ENCODE measurements at places on chromosomes 5 and 9.

DNA sequence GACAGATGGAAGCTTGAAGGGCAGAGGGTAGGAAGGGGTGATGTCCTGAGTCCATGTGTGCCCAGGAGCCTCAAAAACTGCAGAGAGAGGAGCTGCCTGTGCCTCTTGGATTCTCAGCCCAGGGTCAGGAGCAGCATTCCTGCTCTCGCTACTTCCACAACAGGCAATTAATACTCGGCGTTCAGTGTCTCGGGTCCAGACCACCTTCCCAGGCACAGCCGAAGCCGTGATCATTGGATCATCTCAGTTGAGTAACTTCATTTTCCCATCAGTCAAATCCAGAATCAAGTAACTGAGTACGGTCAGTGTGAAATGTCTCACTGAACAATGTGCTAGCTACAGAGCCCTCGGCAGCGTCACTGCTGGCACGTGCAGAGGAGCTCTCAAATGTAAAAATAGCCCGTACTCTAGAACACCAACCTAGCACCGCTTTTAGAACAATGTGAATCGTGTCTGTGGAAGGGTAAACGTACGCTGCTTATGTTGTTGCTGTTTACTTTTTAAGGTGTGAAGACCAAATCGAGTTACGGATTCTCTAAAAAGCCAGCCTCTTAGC is 63.5 kb upstream of the IRX4 start:
- no peak for DNase-seq

GRCh38 chr5:139402561-139403158 is 1.2 kb downstream of the SPATA24 start:
- no peak for DNase-seq

DNA sequence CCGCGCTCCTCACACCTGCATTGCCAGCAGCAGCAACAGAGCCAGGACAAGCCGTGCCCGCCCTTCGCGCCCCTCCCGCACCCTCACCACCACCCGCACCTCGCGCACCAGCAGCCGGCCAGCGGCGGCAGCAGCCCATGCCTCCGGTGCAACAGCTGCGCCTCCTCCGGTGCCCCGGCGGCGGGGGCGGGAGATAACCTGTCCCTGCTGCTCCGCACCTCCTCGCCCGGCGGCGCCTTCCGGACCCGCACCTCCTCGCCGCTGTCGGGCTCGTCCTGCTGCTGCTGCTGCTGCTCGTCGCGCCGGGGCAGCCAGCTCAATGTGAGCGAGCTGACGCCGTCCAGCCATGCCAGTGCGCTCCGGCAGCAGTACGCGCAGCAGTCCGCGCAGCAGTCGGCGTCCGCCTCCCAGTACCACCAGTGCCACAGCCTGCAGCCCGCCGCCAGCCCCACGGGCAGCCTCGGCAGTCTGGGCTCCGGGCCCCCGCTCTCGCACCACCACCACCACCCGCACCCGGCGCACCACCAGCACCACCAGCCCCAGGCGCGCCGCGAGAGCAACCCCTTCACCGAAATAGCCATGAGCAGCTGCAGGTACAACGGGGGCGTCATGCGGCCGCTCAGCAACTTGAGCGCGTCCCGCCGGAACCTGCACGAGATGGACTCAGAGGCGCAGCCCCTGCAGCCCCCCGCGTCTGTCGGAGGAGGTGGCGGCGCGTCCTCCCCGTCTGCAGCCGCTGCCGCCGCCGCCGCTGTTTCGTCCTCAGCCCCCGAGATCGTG is 517 bp downstream of the KCNN2 start:
- no peak for DNase-seq

- DNase-seq: no peak
Measured at GRCh38 chr5:9829621-9830020, 199.5 kb upstream of the TAS2R1 start.

DNA sequence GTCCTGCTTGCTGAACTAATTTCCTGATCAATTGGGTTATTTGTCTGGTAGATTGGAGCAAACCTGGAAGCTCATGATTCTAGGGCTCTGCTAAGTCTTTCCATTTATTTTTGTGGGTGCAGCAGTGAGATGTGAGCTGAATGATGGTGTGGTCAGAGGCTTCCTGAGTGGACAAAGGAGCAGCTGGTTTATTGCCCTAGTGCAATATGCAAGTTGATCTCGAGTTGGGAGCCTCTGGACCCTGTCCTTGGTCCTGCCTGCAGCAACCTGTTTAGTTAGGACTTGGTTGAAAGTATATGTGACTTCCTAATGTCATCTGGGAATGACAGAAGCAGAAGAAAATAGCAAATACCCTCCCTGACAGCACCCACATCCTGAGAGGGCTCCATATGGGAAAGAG is 4.2 kb upstream of the UNC5A start:
- DNase-seq: no peak

- no peak for DNase-seq
Measured at GRCh38 chr9:32644698-32645097, 9.2 kb upstream of the TAF1L start.

DNA sequence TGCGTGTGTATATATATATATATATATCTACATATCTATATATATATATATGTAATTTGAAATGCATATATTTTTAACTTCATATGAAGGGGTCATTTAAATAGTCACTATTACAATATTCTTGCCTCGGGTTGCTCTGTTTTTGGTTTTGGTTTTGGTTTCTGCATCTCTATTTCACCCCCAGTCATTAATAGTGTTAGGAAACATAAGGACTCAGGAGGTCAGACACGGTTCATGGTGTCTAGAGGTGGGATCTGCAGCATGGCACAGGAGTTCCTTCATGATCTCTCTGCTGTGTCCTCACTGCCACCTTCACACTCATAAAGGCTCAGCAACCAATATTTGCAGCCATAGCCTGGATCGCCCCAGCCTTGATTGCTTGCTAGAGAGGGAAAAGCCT is 16.6 kb downstream of the C5orf58 start:
- no peak for DNase-seq
